ENCODE measurements at places on chromosomes 2 and 18. TPM values are rescaled to one million over a fixed set of nuclear protein-coding genes. Genes with fewer than 3 reads are reported as not detected.

The MYOM1 gene
- 2.4 TPM for total RNA-seq

DNA sequence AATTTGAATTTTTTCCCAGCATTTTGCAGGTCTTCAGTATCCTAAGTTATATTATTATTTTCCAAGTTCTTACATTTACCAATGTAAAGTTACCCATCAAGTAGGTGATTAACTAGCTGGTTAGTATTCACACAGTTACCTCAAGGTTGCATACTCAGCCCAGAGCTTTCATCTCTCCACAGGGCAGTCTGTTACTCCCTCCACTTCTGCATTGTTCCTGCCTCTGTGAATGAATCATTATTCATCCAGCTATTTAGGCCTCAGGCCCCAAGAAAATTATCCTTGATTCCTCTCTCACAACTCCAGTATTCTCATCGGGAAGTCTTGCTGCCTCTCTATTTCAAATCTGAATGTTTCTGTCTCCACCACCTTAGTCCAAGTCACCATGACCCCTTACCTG is 92.2 kb downstream of the SMC6 start:
- H3K4me3 ChIP-seq = no peak overlapping the region
- no peak overlapping the region for H3K27ac ChIP-seq
- peaks cover 20% of the 10 kb centered on the region for H3K36me3 ChIP-seq
- no peak for DNase-seq

GRCh38 chr18:57294547-57294946 is 57.8 kb upstream of the ST8SIA3 start:
- H3K4me3 ChIP-seq = no peak overlapping the region
- no peaks in the 10 kb centered on the region for H3K27me3 ChIP-seq
- H3K27ac ChIP-seq = no peak overlapping the region

The TEKT4 gene
- not detected for total RNA-seq

GRCh38 chr2:54574860-54575247 is 118.7 kb downstream of the SPTBN1 start:
- peak overlapping the region; percentile 95 for H3K27ac ChIP-seq
- DNase-seq = peak; percentile 43
- H3K36me3 ChIP-seq = peaks cover 37% of the 10 kb centered on the region
- no peaks in the 10 kb centered on the region for H3K27me3 ChIP-seq

GRCh38 chr2:7428454-7429204 is 511.4 kb downstream of the RNF144A start:
- peaks cover 11% of the 10 kb centered on the region for H3K36me3 ChIP-seq
- H3K27ac ChIP-seq = peak overlapping the region; percentile 89
- H3K4me1 ChIP-seq = peaks cover 47% of the 10 kb centered on the region
- DNase-seq = no peak

GRCh38 chr2:213233438-213234330 is 50.6 kb upstream of the SPAG16 start:
- DNase-seq = no peak
- H3K27me3 ChIP-seq = peaks cover 9% of the 10 kb centered on the region
- no peak overlapping the region for H3K27ac ChIP-seq
- H3K36me3 ChIP-seq = no peaks in the 10 kb centered on the region
- no peak overlapping the region for H3K4me3 ChIP-seq

GRCh38 chr2:237456200-237456843 is 30.7 kb upstream of the MLPH start:
- peaks cover 2% of the 10 kb centered on the region for H3K27me3 ChIP-seq
- no peak overlapping the region for H3K4me3 ChIP-seq
- H3K27ac ChIP-seq = no peak overlapping the region
- H3K36me3 ChIP-seq = peaks cover 4% of the 10 kb centered on the region
- DNase-seq = no peak

The SIX3 gene
- total RNA-seq = 0.13 TPM

The PARD6G gene
- total RNA-seq = 0.20 TPM

The MAL gene
- total RNA-seq = 210 TPM

DNA sequence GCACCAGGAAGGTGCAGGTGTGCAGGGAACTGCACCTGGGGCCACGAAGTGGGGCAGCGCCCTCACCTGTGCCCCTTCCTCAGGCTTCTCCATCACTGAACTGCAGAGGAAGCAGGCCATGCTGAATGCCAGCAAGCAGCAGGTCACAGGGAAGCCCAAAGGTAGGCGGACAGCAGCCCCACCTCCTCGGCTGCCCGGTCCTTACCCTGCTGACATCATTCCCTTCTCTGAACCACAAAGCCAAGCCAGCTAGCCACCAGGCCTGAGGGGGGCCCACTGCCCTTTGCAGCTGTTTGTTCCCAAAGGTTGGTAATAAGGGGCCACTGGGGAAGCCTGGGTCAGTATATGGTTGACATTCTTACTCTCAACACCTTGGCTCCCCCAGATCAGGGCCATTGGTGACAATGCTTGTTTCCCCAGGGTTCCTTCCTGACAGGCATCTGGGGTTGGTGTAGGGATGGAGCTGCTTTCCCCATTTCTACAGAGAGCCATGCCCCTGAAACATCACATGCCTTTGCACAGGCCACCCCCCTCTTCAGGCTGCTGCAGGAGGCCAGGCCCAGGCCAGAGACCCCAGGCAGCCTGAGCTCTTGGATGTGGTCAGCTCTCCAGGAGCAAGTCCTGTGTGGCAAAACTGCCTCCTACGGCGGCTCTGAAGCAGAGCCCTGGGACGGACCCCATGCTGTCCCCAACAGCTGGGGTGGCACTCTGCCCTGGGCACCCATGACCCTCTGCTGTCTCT is 47.8 kb downstream of the FAM168B start:
- no peak for DNase-seq
- peaks cover 21% of the 10 kb centered on the region for H3K4me1 ChIP-seq
- H3K4me3 ChIP-seq = no peak overlapping the region
- no peaks in the 10 kb centered on the region for H3K27me3 ChIP-seq

DNA sequence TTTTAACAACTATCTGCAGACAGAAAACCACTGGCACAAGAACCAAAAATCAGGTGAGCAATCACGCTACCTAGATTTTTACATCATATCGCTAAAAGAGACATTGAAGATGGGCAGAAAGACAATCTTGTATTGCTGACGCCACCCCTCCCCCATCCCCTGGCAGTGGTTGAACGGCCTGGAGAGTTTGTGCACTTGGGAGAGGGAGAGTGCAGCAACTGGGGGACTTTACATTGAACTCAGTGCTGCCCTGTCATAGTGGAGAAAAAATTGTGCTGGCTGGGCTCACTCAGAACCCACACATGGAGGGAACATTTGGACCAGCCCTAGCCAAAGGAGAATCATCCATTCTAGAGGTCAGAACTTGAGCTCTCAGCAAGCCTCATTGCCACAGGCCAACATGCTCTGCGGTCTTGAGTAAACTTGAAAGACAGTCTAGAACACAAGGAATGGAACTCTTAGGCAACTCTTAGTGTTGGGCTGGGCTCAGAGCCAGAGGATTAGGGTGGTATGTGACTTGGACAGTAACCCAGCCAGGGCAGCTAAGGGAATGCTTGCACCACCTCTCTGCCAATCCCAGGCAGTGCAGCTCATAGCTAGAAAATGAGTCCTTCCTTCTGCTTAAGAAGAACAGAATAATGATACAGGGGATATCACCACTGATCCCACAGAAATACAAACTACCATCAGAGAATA is 220.0 kb upstream of the CYP26B1 start:
- H3K4me3 ChIP-seq = no peak overlapping the region
- H3K4me1 ChIP-seq = no peaks in the 10 kb centered on the region
- no peaks in the 10 kb centered on the region for H3K36me3 ChIP-seq
- H3K27ac ChIP-seq = no peak overlapping the region

The DQX1 gene
- 0.45 TPM for total RNA-seq

GRCh38 chr2:55910077-55910476 is 13.5 kb downstream of the EFEMP1 start:
- no peaks in the 10 kb centered on the region for H3K4me1 ChIP-seq
- DNase-seq = no peak
- no peaks in the 10 kb centered on the region for H3K27me3 ChIP-seq
- H3K27ac ChIP-seq = no peak overlapping the region

GRCh38 chr2:212914392-212914791 is 237.0 kb downstream of the IKZF2 start:
- H3K27me3 ChIP-seq = no peaks in the 10 kb centered on the region
- no peaks in the 10 kb centered on the region for H3K36me3 ChIP-seq
- H3K4me3 ChIP-seq = no peak overlapping the region
- DNase-seq = no peak
- H3K4me1 ChIP-seq = peaks cover 10% of the 10 kb centered on the region
- H3K27ac ChIP-seq = no peak overlapping the region

Measured in activated CD4-positive, alpha-beta memory T cell treated with anti-CD3 and anti-CD28 coated beads, Interleukin-2, amount 10 ng/mL, durations not matched to agents 7 days and 5 days (primary cell).